ENCODE measurements at places on chromosomes 3 and 15.

DNA sequence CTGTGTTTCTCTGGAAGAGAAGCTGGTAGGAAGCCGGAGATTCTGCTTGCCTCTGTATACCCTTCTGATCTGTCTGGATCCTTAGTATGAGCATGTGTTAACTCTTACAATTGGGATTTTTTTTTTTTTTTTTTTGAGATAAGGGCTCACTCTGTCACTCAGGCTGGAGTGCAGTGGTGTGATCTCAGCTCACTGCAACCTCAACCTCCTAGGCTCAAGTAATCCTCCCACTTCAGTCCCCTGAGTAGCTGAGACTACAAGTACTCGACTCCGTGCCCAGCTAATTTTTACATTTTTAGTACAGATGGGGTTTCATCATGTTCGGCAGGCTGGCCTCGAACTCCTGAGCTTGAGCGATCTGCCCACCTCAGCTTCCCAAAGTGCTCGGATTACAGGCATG lies 44.5 kb downstream of the RPN1 start:
- DNase-seq = no peak

DNA sequence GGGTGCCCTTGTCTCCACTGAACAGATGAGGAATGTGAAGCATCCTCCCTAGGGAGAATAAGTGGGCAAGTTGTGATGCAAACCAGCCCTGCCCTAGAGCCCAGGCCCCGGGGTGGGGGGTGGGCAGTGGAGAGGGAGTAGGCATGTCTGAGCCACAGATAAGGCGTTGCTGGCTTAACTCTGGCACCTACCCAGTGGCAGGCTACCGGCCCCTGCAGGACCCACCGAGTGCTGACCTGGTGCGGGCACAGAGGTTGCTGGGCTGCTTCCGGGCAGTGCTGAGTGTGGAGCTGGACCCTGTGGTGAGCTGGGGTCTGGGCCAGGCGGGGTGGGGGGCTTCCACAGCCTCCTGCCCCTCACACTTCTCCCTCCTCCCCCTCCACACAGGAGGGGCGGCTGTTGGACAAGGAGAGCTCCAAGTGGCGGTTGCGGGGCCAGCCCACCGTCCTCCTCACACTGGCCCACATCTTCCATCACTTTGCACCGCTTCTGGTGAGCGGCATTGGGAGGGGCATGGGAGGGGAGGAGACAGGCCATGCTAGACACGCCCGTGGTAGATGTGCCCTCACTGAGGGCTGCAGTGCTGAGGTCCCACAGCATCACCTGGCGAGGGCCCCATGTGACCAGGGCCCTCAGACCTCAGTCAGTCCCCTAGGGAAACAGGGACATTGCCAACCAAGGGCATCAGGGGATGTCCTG lies 10.1 kb downstream of the RNF123 start:
- no peak for DNase-seq

- no peak for DNase-seq
Observed at GRCh38 chr3:1616744-1617143, 481.9 kb upstream of the CNTN4 start.

- no peak for DNase-seq
Observed at GRCh38 chr3:13647298-13648059, 98.6 kb downstream of the FBLN2 start.

DNA sequence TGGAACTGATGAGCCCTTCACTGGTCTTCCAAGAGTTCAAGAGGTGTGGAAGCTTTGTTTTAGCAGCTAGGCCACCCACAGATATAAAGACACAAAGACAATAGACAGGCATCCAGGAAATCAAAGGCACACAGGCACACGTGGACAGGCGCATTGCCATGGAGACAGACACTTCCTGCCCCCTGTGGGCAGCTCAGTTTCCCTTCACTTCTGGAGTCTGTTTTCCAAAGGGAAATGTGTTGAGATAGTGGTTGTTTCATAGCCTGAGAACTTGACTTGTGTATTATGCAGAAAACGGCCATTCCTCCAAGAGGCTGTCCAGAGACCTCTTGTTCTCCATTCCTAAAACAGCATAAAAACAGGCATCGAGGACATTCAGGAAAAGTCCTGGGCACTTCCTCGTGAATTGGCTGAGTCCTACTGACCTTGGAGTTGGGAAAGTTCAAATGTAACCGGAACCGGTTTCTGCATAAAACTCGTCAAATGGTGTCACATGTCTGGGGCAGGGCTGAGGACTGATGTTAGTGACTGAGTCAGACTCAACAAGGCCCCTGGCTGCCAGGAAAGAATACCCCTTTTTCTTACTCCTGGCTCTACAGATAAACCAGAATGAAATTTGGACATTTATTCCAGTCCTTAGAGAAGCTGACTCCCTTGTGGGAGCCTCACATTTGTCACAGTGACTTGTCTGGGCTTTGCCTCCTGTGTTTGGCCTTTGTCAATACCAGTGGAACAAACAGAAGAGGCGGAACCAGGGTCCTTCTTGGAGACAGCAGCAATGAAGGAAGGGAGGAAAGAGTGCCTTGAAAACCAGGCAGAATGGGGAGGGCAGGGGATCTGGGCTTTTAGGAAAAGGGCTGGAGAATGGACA lies 1.3 kb downstream of the ALPK3 start:
- DNase-seq = no peak

DNA sequence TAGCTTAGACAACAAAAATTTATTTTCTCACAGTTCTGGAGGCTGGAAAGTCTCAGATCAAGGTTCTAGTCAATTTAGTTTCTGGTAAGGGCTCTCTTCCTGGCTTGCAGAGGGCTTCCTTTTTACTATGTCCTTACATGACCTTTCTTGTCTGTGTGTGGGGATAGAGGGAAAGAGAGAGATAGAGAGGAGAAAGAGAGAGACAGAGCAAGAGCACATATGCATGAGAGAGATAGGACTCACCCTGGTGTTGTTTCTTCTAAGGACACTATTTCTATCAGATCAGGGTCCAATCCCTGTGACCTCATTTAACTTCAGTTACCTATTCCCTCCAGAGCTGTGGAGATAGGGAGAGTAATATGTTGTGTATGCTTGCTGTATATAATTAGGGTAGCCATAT lies 44.9 kb upstream of the TEX9 start:
- no peak for DNase-seq

GRCh38 chr15:82647835-82648256 lies 683 bp upstream of the CPEB1 start:
- DNase-seq = no peak

GRCh38 chr3:171873580-171873979 lies 30.4 kb downstream of the TMEM212 start:
- DNase-seq = peak; percentile 81

DNA sequence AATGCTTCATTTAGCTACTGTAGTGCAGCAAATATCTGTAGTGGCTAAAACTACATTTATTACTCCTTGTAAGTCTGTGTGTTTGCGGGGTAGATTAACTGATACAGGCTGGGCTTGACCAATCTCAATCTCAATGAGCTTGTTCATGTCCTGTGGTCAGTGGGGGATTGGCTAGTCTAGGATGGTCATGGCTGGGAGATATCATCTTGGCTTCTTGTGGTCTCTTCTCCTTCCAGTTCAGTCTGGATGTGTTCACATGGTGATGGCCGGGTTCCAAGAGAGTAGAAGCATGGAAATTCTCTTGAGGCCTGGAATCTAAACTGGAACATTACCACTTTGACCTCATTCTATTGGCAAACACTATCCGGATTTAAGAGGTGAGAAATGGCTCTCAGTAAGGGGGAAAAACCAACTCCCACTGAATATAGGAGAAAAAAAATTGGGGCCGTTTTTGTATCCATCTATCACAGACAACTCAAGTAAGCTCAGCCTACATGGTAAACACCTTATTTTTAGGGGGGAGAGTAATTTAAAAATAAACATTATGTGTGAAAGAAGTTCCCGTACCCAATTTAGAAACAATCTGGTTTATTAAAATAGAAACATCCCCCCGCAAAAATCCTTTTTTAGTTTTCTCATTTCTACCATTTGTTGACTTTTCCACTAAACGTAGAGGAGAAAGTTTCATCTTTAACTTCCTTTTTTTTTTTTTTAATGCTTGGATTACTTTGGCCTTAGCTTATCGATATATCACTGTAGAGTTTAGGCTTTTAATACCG lies 284.9 kb upstream of the TBC1D5 start:
- DNase-seq = no peak

DNA sequence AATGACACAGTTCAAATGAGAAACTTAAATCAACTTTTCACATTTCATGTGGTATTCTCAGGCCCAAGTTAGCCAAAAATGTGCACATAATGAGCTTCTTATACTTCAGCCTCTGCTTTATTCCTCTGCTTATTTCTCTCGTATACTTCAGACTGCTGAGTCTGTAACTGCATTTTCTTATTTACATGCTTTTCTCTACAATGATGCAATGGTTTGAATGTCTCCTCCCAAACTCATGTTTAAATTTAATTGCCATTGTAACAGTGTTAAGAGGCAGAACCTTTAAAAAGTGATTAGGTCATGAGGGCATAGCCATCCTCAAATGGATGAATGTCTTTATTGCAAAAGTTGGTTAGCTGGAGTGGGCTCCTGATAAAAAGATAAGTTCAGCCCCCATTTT lies 184.2 kb downstream of the SUCLG2 start:
- DNase-seq = no peak

DNA sequence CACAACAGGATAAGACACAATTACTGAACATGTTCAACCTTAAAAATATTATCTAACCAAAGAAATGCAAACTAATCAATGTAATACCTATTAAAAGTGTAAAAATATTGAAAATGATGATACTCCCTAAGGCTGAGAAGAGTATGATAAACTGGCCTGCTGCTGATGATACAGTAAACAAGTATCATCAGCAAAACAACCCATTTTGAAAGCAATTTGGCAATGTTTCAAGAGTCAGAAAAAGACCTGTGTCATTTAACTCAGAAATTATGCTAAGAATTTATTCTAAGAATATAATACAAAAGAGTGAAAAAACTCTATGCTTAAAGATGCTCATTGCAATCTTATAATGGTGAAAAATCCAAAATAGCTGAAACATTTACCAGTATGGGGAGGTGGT lies 22.1 kb downstream of the CCDC191 start:
- no peak for DNase-seq

DNA sequence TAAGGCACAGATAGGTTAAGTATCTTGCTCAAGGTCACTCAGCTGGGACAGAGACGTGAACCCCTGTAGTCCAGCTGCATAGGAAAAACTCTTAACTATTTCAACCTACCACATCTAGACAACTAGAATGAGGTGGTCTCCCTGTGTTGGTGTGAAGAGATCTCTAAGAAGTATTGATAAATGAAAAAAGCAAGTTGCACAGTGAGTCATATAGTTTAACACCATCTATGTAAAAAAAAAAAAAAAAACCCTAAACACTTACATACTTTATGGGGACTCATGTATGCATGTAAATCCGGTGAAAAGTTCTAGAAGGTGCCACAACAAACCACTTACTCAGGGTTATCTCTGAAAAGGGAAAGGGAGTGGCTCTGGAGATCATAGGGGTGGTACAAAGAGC lies 185.5 kb downstream of the SATB1 start:
- DNase-seq = no peak

DNA sequence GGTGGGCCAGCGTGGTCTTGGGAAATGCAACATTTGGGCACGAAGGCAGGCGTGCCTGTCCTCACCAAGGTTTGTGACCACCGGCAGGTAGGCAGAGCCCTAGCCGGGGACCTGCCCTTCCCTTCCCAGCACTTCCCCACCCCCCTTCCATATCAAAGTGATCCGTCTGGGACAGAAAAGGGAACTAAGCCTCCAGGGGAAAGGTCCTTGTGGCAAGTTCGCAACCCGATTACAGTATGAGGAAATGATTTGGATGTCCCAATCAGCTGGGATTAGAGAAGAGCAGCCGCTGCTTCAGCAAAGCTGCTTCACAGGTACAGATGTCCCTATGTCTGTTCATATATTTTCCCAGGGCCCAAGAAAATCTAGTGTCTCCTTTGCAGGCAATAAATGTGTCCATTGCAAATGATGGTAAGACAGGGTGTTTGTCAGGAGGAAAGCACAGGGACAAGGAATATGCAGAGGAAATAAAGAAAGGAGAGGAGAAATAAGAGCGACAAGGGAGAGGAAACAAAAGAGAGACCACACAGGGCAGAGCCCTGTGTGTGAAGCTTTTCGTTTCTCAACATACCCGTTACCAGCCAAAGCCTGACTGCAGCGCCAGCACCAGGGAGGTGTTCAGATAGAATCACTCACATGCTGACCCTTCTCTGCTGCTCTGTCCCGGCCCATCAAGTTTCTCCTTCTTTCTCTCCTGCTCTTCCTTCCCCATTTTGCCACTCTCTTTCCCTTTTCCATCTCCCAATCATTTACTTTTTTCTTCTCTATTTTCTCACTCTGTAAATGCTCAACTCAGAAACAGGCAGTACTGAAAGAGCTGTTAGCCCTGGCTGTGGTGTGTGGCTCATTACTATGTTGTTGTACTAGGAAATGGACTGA lies 17.4 kb upstream of the SECISBP2L start:
- DNase-seq = no peak

DNA sequence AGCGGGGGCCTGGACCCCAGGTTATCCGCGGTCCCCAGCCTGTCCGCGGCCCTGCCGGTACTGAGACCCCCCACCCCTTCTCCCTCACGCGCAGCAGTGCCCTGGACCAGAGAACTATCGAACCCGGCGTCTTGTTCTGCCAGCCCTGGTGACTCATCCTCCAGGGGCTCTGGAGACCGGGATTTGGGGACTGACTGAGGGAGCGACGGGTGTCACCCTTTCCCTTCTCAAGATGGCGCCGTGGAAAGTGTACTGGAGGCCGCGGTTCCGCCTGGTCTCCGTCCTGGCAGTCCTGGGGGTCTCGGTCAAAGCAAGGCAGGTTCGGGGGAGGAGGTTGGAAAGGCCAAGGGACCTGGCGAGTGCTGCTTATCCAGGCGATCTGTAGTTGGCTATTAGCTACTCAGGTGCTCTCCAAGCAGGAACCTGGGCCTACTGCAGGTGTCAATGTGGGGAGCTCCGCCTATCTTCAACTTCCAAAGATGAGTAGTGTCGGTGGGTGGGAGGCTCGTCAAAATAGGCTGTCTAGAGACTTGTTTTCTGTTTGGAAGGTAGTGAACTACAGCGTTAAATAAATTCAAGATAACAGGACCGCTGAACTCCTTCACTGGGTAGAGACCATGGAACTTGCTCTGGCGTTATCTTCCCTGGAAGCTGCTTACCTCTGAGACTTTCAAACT lies 790 bp downstream of the RAB5A start:
- peak; percentile 58 for DNase-seq

DNA sequence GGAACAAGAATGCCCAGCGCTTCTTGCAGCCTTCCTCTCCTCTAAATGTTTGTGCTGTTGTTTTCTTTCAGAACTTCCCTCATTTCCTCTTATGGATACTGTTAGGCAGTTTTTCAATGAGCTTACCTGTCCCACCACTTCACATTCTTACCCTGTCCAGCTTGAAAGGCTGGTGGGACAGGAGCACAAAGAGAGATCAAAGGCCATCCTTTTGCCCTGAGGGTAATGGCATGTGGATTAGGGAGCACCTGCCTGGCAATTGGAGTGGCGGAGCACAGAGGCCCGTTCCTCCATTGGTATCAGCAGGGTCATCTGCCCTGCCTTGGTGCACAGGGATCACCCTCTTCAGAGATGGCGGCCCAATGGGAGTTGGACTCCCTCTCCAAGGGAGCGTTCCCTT lies 170.1 kb upstream of the UBE3A start:
- DNase-seq = no peak

- DNase-seq = no peak
Observed at GRCh38 chr15:71219101-71219500, 103.8 kb downstream of the THSD4 start.

Data from A549 (cell line).